Cardiac muscle cell (in vitro differentiated cells and primary cell): ENCODE measurements at places on chromosomes 12 and 14. TPM values are rescaled to one million over a fixed set of nuclear protein-coding genes. Genes with fewer than 3 reads are reported as not detected.

GRCh38 chr12:44847403-44847802 lies 28.7 kb downstream of the NELL2 start:
- no peak for DNase-seq

DNA sequence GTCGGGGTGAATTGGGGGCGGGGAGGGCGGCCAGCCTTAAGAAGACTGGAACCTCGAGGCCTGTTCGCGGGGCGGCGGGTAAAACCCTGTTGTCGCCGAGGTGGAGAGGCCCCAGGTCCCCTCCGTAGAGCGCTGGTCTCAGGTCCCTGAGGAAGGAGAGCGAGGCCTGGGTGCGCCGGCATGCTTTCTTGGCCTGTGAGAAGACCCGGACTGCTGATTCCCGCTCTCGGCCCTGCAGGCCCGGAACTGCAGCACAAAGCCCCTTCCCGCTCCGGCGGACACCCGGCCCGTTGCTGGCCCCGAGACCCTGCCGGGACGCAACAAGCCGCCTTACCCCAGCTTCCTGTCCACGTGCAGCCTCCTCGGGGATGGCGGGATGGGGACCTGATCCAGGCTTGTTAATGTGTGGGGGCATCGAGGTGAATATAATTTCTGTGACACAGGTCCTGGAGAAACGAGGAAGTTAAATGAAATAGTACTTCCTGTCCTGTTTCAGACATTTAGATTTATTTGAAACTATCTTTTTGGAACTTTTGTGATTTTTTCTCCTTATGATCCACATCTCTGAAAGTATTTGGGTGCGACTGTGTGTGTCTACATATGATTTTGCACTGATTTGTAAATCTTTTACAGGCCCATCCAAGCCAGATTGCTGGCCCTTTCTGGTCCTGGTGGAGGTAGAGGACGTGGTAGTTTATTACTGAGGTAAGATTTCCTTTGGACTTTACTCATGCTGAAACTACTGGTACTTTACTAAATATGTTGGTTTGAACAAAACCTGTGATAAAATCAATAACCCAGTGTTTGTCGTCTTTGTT lies 600 bp downstream of the PNN start:
- peak; percentile 44 for DNase-seq

Gene BMAL2
- polyA plus RNA-seq, result 0.72 and 1.4 TPM in 2 replicates

Gene GPR135
- 1.7 and 4.0 TPM in 2 replicates for polyA plus RNA-seq

Gene ORMDL2
- polyA plus RNA-seq, result 54.3 and 58.9 TPM in 2 replicates

Gene CINP
- polyA plus RNA-seq, result 45.4 and 53.9 TPM in 2 replicates
